Daoy (cell line): ENCODE measurements at places on chromosomes 6 and 20. TPM values are rescaled to one million over a fixed set of nuclear protein-coding genes. Genes with fewer than 3 reads are reported as not detected.

Gene ESR1
- not detected in 2 replicates for total RNA-seq

Gene OR2B6
- 1.1 TPM in 1 of 2 replicates, not detected in the other for total RNA-seq

Gene IL17A
- total RNA-seq: not detected in 2 replicates

Gene PRSS16
- total RNA-seq: 4.3 and 8.2 TPM in 2 replicates

Gene C6orf163
- total RNA-seq: 0.15 and 0.63 TPM in 2 replicates

Gene TFAP2B
- total RNA-seq: not detected in 2 replicates

Gene THBS2
- 12.5 and 16.1 TPM in 2 replicates for total RNA-seq

Gene DPPA5
- total RNA-seq: not detected in 2 replicates

Gene OR2H1
- total RNA-seq: not detected in 2 replicates

Gene EPB41L2
- total RNA-seq: 14.1 and 27.2 TPM in 2 replicates

Gene SLC13A3
- total RNA-seq: 0.11 TPM in 1 of 2 replicates, not detected in the other

Gene TP53TG5
- total RNA-seq: not detected in 2 replicates

Gene ULBP3
- total RNA-seq: 27.3 and 36.4 TPM in 2 replicates

Gene TAP1
- 74.7 and 78.8 TPM in 2 replicates for total RNA-seq

Gene TPBG
- total RNA-seq: 24.7 and 33.2 TPM in 2 replicates

Gene ID4
- 2.1 and 3.0 TPM in 2 replicates for total RNA-seq

Gene TBX18
- total RNA-seq: 8.2 and 8.6 TPM in 2 replicates
